ENCODE measurements at places on chromosomes 1 and 21.

- DNase-seq: no peak
These were observed 209.7 kb upstream of the VAMP3 start for GRCh38 chr1:7561331-7561921.

- DNase-seq: no peak
These were observed 51.1 kb upstream of the CFHR3 start for GRCh38 chr1:196723325-196724185.

- no peak for DNase-seq
These were observed 7.6 kb downstream of the KCNJ6 start for GRCh38 chr21:37908691-37909090.

GRCh38 chr1:45543581-45544417 is 6.8 kb upstream of the AKR1A1 start:
- peak; percentile 76 for DNase-seq

DNA sequence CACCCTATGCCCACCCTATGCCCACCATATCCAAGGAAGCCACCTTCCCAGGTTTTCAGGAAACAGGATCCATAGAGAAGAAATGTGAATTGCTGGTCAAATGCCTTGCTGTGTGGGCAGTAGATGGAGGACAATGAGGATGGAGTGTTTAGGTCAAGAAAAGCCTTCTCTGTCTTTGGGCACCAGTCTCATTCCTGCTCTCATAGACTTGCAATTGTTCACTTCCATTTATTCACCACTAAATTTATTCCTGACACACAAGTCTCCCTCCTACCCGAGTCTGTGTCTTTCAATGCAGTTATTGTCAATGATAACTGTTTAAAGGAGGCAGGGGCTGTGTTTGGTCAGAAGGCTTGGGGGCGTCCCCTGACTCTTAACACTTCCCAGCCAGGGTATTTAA is 48.0 kb upstream of the ITPKB start:
- DNase-seq: peak; percentile 87

DNA sequence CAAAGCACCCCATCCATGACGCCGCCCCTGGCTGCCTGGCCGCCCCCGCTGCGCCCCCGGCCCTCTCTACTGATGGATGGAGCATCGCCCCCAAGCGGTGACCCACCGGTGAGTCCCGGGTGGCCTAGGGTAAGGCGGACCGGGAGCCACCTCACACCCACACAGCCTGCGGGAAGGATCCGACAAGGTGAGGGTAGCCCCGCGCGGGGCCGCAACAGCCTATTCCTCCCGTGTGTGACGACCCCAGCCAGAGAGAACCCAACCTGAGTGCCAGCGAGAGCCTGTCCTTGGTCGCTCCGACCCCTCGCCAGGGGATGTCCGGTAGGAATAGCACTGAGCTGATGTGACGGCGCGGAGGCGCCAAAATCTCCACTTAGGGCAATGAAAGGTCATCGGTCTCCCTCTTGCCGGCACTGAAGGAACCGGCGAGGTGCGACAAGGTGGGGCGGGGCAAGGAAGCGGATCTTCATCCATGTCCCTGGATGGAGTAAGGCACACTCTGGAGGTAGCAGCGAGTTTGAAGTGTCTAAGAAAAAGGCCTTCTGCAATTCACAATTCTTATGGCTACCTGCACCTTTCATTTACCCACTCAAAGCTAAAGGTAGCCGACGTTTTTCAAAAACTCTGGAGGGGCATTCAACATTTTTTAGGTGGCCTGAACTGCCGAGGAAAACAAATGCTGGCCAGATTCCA is 19.7 kb upstream of the CHIA start:
- no peak for DNase-seq

DNA sequence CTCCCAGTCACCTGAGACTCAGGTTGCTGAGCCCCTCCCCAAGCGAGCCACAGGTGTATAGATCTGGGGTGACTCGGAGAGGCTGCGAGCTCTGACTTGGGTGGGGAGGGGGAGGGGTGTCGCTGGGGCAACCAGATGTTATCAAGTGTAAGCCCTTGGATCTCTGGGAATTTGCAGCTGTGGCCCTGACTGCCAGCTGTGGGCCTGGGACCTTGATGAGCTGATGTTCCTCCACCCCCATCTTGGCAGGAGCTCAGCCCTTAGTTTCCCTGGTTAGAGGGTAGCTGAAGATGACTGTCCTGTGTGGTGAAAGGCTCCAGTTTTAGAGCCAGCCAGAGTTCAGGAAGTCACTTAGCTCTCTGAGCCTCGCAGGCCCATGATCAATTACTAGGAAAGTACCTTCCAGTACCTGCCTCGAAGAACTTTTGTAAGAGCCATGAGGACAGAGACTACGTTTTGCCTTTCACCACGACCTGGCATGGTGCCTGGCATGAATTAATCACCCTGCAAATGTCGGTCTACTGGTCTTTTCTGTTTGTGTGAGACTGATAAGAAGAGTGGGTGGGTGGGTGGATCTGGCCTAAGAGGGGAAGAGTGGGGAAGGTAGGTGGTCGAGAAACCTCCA is 55.8 kb downstream of the YARS1 start:
- DNase-seq: no peak

- no peak for DNase-seq
These were observed 195.6 kb downstream of the CLEC20A start for GRCh38 chr1:178301141-178301540.

- DNase-seq: no peak
These were observed 9.0 kb downstream of the TIMM17A start for GRCh38 chr1:201964261-201964660.

DNA sequence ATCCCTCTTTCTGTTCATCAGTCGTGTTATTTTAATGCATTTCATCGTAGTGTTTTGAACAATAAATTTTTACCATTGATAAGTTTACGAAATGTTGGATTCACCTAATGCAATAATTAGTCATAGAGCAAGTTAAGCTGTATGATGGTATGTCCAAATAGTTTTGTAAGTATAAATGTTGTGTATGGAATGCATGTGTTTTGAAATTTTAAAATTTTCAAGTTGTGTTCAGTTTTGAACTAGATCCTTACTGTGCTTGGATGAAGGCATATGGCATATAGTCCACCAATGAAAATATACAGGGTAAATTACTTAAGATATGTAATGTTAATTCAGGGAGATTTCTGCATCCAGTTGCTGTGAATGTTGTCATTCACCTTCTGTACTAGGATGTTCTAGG is 2.3 kb downstream of the ZMYM4 start:
- no peak for DNase-seq

DNA sequence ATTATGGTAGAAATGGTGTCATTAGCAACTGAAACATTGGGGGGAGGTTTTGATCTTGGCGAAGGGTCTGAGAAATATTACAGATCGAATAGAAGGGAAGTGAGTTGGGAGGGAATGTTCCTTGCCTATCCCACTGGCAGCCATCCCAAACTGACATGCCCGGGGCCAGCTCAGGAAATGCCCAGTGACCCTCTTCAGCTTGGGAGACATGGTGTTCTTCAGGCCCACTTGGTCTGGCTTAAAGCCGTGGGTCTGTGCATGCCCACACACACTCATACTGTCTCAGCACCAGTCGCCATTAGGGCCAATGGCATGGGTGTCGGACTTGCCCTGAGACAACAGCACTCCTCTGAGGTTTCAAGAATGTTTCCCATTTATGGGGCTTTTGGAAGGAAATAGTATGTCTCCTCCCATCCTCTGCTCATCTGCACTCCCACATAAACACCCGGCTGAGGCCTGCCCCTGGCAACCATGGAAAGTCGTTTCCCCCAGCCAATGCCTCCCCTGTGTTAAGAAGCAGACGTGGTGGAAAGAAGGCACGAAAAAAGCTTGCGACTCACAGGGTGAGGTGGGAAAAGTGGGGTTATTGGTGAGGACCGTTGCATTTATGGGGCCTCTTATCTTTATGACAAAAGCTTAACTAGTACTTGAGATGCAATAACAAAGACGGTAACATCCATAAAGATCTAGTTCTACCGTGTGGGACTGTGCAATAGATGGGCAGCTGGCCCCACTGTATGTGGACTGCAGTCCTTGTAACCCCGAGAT is 2.0 kb downstream of the RNF186 start:
- DNase-seq: no peak

DNA sequence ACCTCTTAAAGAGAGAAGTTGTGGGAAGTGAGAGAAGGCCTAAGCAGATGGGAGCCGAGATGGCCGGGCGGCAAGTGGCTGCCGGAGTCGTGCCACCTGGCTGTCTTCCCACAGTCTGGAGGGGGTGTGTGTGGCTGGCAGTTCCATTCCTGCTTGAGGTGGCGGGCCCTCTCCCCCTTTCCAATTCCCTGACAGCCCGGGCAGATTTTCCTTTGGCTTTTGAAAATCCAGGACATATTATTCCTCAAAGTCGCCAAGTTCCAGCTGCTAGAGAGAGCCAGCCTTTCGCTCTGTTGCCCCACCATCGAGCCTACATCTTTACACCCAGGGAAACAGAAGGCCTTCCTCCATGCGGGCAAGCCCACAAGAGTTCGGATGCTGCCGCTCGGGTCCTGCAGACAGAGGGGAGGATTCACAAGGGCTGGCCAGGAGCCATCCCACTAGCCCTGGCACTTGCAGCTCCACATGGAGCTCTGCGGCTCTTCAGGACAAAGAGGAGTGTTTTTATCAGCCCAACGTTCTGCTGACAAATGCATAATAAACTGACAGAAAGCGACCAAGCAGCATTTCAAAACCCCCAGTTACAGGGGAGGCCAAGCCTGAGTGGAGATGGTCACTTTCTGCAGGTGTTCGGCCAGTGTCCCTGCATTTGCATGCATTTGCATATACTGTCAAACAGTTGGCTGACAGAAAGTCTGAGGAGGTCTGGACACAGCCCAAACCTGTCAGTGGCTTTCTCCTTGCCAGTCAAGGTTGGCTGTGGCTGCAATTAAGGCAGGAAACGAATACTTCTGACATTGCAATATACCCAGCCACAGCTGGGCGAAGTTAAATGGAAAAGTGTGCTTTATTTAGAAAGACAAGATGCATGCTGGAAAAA is 45.9 kb downstream of the OLIG1 start:
- DNase-seq: peak; percentile 92

DNA sequence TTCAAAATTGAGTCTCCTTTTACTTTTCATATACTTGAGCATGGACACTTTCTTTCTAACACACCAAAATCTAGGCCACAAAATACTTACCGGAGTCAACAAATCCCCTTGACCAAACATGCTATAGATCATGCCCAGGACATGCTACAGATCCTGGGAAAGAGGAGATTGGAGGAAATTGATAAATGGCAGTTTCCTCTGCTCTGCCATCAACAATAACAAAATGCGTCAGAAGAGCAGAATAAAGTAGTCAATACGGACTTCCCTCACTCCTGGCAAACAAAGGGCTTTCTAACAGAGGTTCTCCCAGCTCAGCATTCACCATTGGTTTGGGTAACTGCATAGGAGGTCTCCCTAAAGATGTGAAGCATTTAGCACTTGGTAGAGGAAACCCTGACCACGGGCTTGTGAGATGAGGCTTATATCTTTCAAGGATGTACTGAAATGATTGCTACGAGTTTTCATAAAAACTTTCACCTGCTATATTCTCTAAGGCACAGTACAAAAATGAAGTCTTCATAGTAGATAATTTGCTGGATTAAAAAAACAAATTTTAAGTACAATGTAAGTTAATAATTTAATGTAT is 283.8 kb upstream of the RUNX1 start:
- no peak for DNase-seq

- DNase-seq: no peak
These were observed 52.7 kb downstream of the ECE1 start for GRCh38 chr1:21237446-21238088.

GRCh38 chr1:226915672-226915995 is 24.5 kb upstream of the COQ8A start:
- DNase-seq: no peak

DNA sequence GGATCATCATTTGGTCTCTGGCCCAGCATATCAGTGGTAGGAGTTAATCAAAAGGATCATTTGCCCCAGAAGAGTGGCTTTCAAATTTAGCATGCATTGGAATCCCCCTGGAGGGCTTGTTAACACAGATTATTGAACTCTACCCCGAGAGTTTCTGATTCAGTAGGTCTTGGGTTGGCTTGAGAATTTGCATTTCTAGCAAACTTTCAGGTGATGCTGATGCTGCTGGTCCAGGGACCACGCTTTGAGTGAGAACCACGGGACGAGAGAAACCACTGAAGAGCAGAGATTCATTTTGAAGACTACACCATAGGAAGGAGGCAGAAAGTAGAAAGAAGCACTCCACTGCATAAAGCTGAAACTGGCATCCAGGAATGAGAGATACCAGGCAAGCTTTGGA is 81.3 kb upstream of the DUSP10 start:
- DNase-seq: no peak

GRCh38 chr1:112083487-112083886 is 94.0 kb upstream of the KCND3 start:
- no peak for DNase-seq

DNA sequence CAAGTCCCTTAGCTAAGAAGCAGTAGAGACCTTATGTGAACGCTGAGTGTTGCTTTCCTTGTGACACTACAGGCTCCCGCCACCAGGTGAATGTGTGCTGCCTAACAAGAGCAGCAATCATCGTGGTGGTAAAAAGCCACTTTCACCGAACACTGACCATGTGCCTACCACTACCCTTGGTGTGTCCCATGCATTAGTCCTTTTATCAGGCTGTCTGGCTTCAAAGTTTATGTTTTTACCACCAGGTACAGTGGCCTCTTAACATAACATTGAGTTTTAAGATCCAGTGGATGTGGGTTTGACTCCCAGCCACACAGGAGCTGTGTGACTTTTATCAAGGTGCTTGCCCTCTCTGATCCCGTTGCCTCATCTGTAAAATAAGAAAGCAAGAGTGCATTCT is 1.7 kb downstream of the C1QB start:
- DNase-seq: no peak

DNA sequence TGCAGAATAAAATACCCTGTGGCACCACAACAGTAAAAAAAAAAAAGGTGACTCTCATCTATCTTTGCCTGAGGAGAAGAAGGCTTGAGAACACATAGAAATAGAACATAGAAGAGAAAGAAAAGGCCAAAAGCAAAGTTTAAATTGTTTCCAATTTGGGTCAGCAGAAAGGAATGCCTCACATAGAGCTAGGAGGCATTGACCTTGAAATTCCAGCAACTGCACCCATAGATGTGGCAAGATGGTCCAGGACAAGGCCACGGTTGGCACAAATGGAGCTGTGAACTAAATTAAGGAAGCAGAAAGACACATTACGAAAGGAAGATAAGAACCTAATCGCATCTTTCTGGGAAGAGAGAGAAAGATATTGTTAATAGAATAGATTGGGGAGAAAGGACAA is 588.3 kb downstream of the LMO4 start:
- DNase-seq: no peak

- no peak for DNase-seq
These were observed 266.2 kb downstream of the RGS7 start for GRCh38 chr1:241090798-241091197.

DNA sequence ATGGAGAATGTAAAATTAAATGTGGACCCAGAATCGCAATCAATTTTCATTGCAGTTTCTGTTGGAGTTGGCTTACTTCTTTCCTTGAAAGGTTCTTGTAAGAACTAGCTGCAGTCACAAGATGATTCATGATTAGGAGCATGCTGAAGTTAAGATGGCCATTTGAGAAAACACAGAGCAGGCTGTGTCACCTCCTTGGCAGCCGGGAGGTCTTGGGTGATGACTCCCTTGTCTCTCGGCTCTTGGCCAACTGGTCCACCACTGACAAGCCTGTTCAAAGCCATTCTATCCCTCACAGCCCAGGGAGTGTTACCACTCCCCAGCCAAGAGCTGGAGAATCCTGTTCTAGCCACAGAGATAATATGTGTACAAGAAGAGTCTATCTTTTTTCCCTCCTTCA is 40.6 kb downstream of the OPTC start:
- DNase-seq: no peak
